ENCODE measurements at places on chromosomes 6 and 20. TPM values are rescaled to one million over a fixed set of nuclear protein-coding genes. Genes with fewer than 3 reads are reported as not detected.

- DNase-seq, result no peak
Measured at GRCh38 chr6:169321546-169321945, 67.9 kb upstream of the THBS2 start.

The DCDC2 gene
- total RNA-seq, result not detected

DNA sequence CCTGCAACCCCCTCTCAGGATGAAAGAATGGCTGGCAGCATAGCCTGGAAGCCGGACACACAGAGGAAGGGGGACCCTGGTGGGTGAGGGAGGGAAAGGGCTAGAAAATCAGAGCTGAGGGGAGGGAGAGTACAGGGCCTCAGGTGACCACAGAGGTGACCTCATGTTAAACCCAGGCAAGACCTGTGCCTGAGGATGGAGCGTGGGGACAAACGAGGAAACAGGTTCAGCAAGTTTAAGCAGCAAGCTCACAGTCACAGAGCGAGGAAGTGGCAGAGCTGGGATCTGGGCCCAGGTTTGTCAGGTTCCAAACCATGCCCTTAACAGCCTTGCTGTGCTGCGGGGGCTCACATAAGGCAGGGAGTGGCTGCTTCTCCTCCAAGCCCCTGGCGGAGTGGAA is 4.0 kb upstream of the BPI start:
- DNase-seq, result no peak

The ADGB gene
- not detected for total RNA-seq

DNA sequence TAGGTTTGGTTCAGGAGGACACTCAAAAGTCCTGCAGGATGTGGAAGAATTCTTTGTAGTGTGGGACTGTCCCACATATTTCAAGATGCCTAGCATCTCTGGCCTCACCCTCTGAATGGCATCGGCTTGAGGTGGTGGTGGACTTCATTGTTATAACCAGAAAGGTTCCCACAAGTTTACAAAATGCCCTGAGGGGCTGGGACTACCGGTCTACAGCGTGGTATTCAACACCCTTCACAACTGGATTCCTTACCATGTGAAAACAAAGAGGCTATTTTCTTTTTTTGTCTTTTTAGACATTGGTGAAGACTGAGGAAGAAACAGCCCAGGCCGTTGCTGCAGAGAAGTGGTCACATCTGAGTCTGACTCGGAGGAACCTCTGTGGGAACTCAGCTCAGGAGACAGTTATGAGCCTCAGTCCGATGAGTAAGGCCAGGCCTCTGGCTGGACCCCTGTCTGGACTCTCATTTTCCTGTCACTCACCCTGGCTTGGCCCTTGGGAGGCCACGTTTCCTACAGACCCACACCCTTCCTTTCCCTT is 15.2 kb downstream of the PGBD1 start:
- no peak for DNase-seq

GRCh38 chr6:110681543-110682459 is 133.5 kb downstream of the CDK19 start:
- no peak for DNase-seq

All from activated CD8-positive, alpha-beta T cell treated with anti-CD3 and anti-CD28 coated beads, Interleukin-2, amount 10 ng/mL, durations not matched to agents 7 days and 5 days (primary cell).